Dermis microvascular lymphatic vessel endothelial cell (primary cell): ENCODE measurements at places on chromosomes 3 and 15. TPM values are rescaled to one million over a fixed set of nuclear protein-coding genes. Genes with fewer than 3 reads are reported as not detected.

MYZAP gene
- total RNA-seq, result 37.2 and 45.7 TPM in 2 replicates

GXYLT2 gene
- total RNA-seq, result 0.13 TPM in 2 replicates

C2CD4A gene
- 3.2 and 4.3 TPM in 2 replicates for total RNA-seq

NLGN1 gene
- total RNA-seq, result 0.51 and 0.63 TPM in 2 replicates

AMOTL2 gene
- 41.6 and 62.2 TPM in 2 replicates for total RNA-seq

GRCh38 chr3:174220775-174221554 is 638.2 kb upstream of the NAALADL2 start:
- DNase-seq, result no peak

- no peak for DNase-seq
Measured at GRCh38 chr3:110069761-110070160, 732.4 kb upstream of the DPPA4 start.

- DNase-seq, result no peak
Measured at GRCh38 chr3:112007633-112008032, 8.9 kb downstream of the TAGLN3 start.
